ENCODE measurements at places on chromosomes 1 and 21.

DNA sequence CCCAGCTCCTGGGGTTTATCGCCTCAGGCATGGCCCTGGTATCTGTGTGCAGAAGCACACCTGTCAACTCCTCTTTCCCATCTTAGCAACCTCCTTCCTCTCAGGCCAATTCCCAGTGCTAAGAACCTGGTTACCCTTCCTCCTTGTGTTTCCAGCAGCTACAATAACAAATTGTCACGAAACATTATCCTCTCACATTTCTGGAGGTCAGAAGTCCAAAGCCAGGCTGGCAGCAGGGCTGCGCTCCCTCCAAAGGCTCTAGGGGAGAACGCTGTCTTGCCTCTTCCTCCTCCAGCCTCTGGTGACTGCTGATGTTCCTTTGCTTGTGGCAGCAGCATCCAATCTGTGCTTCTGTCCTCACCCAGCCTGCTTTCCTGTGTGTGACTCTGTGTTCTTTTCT is 10.7 kb upstream of the MRPS14 start:
- no peak for DNase-seq

- DNase-seq: no peak
Observed at GRCh38 chr1:84635429-84635828, 54.8 kb downstream of the SSX2IP start.

DNA sequence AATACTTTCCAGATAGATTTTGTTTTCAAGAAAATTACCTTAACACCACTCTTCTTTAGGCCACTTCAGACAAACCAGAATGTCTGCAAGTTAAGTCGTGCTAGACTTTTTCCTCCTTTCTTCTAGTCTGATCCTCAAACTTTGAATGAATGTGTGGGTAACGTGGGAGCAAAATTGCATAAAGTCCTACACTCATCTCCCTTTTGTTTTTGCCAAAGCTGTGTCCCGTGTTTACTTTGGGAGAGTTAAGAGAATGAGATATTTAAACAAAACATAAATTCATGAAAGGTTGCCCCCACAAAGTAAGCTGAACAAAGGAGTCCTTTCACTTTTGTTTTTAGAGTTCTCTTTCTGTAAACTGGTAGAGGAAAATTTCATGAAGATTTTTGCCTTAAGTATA is 16.9 kb upstream of the VAMP3 start:
- no peak for DNase-seq

DNA sequence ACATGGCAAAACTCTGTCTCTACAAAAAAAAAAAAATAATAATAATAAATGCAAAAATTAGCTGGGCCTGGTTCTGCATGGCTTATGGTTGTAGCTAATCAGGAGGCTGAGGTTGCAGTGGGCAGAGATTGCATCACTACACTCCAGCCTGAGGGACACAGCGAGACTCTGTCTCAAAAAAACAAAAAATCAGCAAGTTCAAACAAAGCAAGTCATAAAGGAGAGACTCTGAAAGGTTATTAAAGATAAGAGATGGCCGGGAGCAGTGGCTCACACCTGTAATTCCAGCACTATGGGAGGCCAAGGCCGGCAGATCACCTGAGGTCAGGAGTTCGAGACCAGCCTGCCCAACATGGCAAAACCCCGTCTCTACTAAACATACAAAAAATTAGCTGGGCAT is 28.8 kb downstream of the COP1 start:
- DNase-seq: no peak

DNA sequence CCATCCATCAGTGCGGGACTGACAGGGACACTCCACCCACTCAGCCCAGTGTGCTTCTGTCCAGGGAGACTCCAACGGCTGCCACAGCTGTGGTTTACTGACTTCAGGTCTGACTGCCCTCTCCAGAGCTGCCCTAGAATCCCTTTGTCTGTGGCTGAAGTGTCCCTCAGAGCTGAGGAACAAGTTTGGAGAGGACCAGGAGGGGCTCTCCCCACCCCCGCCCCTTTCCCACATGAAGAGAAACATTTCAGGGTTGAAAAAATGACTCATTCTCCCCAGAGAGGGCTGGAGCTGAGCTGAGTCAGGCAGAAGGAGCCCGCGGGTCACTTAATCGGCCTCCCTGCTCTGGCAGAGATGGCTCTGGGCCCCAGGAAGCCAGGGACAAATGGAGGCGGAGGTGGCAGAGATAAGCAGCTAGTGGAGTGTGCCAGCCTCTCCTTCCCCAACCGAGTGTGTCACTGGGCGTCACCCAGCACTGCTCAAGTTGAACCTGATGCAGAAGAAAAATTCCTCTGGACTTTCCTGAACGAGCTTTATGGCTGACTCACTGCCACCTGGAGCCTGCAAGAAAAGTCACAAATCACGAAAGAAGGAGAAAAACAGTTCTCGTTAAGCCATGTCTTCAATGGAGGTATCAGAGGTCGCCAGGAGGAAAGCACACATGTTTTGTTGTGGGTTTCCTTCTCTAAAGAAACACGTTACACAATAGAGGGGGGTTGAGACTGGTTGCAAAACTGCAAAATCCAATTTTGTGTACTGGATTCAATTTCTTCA is 34.3 kb upstream of the ECE1 start:
- DNase-seq: peak; percentile 93

- peak; percentile 53 for DNase-seq
Observed at GRCh38 chr1:110783292-110783918, 89.5 kb upstream of the CD53 start.

- no peak for DNase-seq
Observed at GRCh38 chr1:191049781-191050180, 572.1 kb upstream of the BRINP3 start.

DNA sequence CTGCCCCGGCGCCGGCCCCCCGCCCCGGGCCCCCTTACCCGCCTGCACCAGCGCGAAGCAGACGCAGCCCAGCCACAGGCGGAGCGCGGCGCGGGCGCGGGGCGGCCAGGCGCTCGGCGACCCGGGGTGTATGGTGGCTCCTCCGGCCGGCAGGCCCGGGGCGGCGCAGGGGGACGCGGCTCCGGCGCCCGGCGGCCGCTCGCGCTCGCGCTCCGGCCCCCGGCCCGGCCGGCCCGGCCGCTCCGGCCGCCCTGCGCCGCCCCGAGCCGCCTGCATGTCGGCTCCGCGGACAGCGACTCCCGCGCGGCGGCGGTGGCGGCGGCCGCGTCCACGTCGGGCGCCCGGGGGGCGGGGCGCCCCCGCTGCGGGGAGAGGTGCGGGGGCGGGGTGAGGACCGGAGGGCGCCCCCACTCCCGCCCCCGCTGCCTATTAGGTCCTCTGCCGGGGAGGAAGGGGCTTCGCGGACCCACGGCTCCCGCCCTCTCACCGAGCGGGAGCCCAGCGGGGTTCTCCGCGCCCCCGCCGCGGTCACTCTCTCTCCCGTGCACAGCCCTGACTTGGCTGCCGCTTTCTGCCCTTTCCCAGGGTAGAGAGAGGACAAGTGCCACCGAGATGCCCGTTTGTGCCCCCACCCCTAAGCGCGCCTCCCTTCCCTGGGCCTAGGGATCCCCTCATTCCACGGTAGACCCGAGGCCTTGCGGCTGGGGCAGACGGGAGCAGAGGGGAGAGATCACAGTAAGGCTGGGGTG is at the start of gene FNDC5:
Gene FNDC5, minus strand, starts transcription at position 298 of the 749 bp plus-strand sequence.
- DNase-seq: peak; percentile 51

GRCh38 chr1:162206749-162207635 is 137.5 kb downstream of the NOS1AP start:
- DNase-seq: peak; percentile 1

- DNase-seq: no peak
Observed at GRCh38 chr1:21821385-21822019, 9.4 kb downstream of the LDLRAD2 start.

DNA sequence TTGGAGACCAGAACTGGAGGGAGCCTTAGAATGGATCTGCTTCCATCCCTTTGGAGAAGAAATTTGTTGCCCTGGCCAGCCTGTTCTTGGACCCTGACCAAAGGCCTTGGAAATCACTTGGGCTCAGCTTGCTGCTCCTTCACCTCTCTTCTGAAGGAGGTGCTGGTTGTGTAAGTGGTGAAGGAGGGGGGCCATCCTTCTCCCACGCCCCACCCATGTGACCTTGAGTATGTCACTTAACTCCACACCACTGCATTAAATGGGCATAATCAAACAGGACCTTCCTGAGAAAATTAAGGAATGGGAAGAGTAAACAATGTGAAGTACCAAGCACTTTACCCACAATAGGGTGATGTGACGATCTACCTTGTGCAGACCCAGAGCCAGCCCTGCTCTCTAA is 68.3 kb upstream of the GJB5 start:
- no peak for DNase-seq

GRCh38 chr21:38898422-38899096 is 92.8 kb downstream of the ETS2 start:
- DNase-seq: peak; percentile 13

DNA sequence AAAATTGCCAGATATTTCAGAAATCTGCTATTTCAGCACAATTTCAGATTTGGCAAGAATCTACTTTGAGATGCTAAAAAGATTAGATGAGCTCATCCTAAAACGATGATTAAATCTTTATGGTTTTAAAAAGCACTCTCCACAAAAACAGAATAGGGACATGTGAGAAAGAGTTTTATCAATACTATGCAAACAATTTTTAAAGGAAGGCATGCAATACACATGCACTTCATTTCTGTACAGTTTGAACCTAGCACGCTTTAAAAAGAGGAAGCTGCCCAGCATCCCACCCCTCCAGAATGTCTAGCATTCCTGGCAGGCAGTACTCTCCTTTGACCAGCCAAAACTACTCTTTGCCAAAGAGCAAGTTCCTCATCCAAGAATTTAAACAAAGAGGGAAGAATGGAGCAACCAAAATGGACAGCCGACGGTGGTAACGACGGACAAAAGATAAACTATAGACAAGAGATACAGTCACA is 1.3 kb downstream of the ARHGAP29 start:
- peak; percentile 65 for DNase-seq

GRCh38 chr1:27719286-27720251 is 6.2 kb upstream of the FAM76A start:
- DNase-seq: peak; percentile 18

DNA sequence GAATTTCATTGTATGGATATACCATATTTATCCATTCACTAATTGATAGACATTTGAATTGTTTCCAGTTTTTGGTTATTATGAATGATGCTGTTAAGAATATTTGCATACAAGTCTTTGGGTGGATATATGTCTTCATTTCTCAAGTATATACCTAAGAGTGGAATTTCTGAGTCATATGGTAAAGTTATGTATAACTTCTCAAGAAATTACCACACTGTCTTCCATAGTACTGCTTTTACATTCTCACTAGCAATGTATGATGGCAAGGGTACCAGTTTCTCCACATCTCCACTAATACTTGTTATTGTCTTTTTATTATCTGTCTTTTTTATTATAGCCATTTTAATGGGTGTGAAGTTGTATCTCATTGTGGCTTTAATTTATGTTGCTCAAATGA is 74.6 kb upstream of the TENT5C start:
- DNase-seq: no peak

- peak; percentile 55 for DNase-seq
Observed at GRCh38 chr1:24501371-24502064, 1.1 kb upstream of the RCAN3 start.

DNA sequence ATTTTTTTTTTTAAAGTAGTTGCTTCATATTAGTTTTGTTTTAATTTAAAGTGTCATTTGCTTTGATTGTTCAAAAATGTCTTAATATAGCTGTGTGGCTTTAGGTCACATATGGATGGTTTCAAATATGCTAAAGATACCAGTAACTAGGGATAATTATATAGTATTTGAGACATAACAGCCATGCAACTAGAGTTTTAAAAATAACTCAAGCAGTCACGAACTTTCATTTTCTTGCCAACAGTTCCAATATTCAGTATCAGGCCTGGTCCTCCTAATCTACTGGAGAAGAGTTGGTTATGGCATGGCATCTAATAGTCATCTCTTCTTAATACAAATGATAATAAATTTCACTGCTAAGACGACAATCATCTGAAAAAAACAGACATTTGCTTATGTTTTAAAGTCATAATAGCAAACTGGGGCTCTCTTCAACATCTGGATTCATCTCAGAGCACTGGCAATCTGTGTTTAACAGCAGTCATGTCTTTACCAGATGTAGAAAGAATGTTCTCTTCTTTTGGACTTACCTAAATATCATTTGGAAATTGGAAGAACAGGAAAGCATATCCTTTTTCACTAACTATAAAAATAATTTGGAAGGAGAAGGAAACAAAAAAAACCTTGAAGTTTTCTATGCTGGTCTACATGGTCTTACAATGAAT is 24.1 kb upstream of the A3GALT2 start:
- peak; percentile 61 for DNase-seq

DNA sequence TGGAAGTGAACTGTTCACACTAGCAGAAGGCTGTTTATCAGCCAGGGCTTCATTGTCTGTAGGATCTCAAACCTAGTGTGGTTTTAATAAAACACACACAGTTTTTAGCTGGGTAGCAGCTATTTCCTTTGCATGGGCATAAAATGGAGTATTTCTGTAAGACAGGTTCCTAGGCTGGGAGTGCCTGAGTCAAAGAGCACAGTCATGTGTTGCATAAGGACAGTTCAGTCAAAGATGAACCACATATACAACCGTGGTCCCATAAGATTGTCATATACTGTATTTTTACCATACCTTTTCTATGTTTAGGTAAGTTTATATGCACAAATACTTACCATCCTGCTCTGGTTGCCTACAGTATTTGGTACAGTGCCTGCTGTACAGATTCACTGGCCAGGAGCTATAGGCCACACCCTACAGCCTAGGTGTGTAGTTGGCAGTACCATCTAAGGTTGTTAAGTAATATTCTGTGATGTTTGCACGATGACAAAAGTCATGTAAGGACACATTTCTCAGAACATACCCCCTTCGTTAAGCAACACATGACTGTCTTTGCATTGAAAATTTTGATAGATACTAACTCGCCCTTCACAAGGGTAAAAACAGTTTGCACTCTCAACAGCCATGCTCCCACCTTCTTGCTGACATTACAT is 17.2 kb downstream of the LGALS8 start:
- DNase-seq: no peak

GRCh38 chr1:4301007-4301406 is 353.4 kb upstream of the AJAP1 start:
- no peak for DNase-seq

DNA sequence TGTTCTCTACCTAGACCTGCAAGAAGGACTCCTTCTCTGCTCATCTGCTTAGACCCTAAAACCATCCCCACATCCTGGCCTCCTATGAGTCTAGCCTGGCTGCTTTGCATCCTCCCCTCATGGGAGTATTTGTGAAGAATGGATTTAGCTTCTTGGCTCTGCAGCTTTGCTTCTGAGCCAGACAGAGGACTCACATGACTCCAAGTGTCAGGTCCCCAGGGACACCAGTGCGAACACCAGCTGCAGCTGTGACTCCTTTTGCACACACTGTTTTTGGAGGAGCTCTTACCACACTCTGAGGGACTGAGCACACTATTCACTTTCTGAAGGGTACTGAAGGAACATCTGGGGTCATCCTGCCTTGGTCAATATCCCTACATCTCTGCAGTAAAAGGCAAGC is 131.8 kb upstream of the SGIP1 start:
- no peak for DNase-seq

DNA sequence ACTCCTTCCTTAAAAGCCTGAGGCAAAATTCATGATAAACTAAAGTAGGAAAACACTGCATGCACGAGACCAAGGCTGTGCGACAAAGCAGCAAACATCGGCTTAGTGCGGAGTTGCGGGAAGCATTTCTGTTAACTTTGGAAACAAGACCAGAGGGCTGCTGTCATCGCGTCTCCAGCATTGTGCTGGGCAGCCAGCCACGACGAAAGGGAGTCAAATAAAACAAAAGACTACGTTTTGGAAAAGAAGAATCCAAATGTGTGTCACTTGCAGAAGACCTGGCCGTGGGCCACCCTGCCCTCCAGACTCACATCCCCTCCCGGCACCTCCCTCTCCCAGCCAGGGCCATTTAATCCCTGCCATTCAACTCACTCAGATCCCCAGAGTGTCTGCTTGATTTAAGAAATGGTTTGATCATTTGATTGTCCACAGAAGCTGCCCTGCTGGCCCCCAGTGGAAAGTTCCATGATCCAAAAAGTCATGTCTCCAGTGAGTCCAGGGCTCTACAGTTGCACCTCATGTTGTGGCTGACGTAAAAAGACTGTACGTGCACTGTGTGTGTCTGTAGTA is 2.4 kb upstream of the KRTAP10-11 start:
- no peak for DNase-seq

Data from EH (cell line).